ENCODE measurements at places on chromosomes 1 and 21.

DNA sequence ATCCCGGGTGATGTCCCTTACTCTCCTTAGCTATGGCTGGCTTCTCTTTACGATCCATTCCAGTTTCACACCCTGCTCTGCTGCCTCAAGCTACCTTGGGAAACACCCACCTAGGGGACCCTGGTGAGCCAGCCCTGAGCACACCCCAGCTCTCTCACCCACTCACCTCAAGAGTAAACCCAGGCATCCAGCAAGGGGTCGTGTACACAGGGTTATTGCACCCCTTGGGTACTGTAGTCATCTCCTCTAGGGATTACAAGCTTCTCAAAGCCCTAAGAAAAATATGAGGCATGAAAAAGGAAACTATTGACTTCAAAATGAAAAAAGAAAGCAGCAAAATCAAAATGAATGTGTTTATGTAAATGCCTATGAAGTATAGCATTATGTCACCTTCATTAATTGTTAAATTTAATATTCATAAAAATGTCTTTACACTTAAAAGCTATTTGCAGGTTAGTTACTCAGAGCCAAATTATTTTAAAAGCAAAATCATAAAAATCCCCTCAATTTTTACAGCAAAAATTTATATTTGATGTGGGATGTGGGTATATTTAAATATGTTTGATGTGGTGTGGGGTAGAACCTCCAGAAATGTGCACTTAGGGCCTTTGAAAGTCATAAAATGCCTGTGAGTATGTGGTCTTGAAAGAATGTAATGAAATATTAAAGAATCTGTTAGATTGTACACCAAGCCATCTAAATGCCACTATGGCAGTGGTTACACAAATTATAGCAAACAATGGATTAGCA lies 190.3 kb downstream of the C1orf94 start:
- no peak for DNase-seq

DNA sequence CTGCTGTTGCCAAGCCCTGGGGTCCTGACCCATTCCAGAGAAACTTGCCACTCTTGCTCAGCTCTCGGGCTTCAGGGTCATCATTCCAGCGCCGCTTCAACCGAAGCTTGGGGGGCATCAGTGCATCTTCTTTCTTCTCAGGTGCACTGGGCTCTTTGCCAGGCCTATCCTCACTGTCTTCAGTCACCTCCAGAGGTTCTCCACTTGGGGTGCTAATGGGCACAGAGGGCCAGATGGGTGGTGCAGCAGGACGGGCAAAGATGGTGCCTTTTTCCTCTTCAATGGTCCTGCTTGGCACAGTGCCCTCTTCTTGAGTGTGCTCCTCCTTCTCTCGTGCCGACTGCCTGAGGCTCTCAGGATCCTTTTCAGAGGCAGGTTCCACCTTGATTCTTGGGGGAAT lies 13.3 kb downstream of the ETV3 start:
- DNase-seq: no peak

GRCh38 chr1:237938553-237938952 lies 47.8 kb upstream of the ZP4 start:
- no peak for DNase-seq

DNA sequence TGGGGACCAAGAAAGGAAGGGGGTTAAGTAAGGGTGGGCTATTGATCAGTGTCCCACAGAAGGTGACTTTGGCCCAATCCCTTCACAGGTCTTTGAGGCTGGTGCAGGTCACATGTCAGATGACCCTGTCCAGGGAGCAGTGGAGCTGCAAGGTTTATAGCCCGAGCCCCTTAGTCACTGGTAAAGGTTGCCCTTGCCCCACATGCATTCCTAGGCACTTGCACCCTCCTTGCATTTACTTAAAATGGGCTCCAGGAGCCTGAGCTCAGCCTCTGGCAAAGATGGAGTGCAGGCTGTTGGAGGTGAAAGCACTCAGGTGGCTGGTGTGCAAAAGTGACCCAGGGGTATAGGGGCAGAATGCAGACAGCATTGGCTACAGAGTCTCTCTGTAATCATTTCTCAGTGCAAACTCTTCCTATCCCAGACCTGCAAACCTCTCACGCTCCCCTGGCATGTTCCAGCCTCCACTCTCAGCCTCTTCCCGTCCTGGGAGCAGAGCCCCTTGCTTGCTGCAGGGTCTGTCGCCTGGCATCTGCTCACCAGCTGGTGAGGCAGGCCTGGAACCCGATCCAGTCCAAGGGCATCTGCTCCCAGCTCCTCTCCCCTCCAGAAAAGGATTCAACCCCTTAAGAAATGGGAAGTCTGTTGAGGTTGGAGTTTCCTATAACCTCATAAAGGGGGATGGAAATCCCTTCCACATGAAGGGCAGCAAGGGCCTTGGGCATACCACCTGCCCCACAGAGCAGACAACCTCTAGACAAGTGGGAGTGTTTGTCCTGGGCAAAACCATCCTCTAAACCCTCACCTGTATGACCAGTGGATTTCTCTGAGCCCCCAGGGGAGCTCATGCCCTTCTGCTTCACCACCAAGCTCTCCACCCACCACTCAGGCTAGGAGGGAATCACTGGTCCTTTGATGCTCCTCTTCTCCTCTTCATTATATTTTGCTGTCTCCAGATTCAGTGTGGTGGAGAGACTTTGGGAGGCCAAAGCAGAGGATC lies 23.1 kb upstream of the PTPRF start:
- DNase-seq: no peak

DNA sequence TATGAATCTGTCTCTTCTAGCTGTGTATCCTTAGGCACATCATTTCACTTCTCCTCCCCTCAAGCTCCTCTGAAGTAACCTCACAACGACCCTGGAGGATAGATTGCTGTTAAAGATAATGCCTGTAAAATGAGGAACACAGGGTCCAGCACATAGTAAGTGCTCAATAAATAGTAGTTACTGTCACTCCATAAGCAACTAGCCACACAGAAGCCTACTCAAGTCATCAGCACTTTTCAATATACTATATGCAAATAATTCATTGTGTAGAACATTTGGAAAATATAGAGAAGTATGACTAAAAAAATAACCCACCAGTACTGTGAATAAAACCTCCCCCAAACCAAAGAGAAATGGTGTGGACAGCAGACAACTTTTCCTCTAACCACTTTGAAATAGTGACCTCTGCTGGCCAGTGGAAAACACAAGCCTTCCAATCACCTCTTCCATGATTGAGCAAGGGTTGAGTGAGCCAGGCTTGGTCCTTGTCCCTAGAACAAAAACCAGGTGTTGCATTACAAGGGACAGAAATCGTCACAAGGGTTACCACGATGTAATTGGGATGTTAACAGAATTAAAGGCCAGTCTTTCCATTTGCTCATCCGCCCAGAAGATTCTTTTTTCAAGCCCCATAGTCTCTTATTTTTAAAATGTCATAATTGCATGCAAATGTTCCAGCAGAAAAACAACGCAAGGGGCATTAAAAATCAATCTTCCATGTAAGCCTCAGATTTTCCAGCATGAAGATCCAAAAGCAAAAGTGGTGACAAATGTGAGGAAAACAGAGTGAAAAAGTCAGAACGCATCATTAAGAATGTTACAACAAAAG lies 15.7 kb upstream of the GLIS1 start:
- DNase-seq: no peak

DNA sequence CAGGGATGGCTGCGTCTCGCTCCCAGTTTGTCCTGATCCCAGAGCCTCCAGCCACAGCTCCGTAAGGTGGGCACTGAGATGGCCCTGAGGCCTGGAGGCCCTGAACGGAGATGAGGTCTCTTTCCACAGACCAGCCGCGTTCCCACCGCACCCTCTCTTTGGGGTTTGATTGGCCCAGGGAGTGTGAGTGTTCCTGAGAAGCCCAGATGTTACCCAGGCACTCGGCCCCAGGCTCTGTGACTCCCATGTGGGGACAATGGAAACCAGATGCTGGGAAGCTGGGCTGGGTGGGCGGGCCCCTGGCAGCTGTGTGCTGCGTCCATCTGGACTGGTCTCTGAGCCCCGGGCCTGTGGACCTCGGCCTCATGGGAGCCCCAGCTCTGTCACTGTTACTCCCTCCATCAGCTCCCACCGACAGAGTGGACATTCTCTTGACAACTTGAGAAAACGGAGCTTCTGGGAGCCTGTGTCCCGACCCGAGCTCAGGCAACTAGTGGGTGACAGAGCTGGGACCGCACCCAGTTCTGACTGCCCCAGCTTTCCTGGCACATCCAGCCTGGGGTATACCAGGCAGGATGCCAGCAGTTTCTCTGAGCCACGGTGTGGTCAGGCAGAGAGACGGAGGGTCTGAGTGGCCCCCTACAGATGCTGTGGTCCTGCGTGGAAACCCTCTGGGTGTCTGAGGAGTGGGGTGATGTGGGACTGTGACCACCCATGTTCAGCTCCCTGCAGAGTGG lies 9.8 kb upstream of the COL6A1 start:
- DNase-seq: no peak

GRCh38 chr21:28769683-28770082 lies 223.0 kb downstream of the LTN1 start:
- DNase-seq: no peak

DNA sequence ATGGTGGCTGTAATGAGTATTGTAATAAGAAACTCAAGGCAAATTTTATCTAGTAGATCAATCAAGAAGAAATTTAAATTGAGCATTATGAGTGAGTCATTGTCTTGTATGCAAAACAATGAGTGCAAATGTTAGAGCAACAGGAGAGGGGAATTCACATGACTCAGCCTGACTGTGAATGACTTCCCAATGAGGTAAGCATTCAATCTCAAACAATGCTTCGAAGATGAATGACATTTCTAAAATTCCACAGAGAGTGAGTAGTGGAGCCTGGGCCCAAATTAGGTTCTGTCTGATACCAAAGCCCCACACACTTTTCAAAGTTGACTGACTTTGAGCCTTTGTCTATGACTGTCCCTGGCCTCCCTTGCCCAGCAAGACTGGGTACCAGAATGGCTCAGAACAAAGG lies 738.0 kb downstream of the PTPRU start:
- no peak for DNase-seq

- no peak for DNase-seq
Observed at GRCh38 chr1:213956295-213956770, 31.4 kb upstream of the PROX1 start.

Data from effector memory CD4-positive, alpha-beta T cell (primary cell).